Ovary (tissue), 10 donors: ENCODE measurements at places on chromosomes 5 and 9. TPM values are rescaled to one million over a fixed set of nuclear protein-coding genes. Genes with fewer than 3 reads are reported as not detected.

DNA sequence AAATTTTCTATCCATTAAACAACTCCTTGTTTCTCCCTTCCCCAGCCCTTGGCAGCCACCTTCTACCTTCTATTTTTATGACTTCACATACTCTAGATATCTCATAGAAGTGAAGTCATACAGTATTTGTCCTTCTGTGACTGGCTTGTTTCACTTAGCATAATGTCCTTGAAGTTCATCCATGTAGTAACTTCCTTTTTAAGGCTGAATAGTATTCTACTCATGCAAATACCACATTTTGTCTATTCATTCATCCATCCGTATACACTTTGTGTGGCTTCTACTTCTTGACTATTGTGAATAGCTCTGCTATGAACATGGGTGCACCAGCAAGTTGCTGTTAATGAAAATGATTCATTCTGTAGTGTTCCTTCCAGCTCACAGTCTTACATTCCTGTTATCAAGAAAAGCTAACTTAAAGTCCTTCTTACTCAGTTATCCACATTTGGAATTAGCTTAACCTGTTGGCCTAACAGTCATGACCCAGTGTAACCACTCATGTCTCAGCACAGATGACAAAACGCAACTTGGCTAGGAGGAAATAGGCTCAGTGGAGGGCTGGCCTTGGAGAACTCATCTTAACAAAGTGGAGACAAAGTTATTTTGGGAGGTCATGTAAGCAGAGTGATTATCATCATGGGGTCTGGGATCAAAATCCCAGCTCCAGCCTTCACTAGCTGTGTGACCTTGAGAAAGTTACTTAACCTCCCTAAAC, 129.7 kb upstream of the MAP3K1 start:
- DNase-seq = no peak

GRCh38 chr5:165188556-165189175, 1683.2 kb downstream of the MAT2B start:
- DNase-seq = no peak

- no peak for DNase-seq
These were observed 200.8 kb downstream of the PLK2 start for GRCh38 chr5:58258984-58259684.

DNA sequence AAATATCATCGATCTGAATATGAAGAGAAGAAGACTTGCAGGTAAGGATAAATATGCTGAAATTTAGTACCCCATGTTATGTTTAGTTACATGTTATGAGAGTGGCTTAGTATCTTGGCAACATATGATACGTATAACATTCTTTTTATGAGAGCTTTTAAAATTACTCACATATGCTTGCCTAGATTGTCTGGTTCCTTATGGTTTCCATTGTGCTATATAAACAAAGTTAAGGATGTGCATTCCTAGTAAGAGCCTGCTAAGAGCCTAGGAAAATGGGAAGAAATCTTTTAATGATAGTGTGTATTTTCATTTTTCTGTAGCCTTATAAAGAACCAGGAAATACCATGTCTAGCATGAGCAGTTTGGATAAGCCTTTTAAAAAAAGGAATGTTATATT, 112.0 kb upstream of the KCNN2 start:
- no peak for DNase-seq

- no peak for DNase-seq
These were observed 8.0 kb upstream of the HABP4 start for GRCh38 chr9:96441798-96442445.

GRCh38 chr5:78605611-78606010, 43.0 kb downstream of the LHFPL2 start:
- DNase-seq = no peak

GRCh38 chr5:104635227-104635626, 1072.6 kb upstream of the NUDT12 start:
- no peak for DNase-seq

DNA sequence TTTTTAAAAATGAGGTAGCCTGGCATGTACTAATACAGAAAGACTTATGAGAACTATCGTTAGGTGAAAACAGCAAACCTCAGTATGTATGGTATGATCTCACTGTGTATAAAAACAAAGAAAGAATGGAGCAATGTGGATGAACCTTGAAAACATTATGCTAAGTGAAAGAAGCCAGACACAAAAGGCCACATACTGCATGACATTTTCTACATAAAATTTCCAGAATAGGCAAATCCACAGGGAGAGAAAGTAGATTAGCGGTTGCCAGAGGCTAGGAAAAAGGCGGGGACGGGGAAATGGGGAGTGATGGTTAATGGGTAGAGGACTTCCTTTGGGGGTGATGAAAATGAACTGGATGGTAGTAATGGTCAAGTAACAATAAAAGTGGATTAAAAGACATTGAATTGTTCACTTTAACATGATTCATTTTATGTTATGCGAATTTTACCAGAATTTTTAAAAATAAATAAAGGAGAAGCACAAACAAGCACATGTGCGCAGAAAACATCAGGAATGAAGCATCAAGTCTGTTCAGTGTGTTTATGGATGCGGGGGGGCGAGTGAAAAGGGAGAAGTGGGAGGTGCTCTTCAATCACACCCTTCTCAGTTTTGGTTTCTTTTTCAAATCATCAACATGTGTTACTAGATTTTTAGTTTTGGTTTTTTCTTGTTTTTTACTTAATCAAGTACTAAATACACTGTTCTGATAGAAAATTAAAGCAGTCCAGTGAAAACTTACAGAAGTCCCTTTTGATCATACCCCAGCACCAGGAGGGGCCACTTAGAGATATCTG, 16.3 kb downstream of the ROR2 start:
- no peak for DNase-seq

DNA sequence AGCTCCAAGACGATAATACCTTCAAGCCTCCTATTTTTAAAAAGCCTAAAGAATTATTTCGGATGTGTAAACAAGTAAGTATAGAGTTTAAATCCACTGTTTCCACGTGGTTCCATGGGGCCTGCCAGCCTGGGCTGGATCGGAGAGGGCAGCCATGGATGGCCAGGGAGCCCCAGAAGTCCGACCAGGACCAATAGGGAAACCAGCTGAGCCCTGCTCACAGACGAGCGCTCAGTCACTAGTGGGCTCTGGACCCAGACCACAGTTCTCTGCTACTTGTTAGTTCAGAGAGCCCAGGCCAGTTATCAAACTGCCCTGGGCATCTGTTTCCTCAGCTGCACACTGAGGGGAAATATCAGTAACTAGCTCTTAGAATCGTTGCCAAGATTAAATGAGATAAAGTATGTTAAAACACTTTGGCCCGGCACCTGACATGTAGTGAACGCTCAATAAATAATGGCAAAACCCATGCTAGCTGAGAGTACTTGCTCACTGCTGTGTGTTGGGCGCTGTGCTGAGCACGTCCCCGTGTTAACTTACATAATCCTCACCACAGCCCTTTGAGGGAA, 124.8 kb downstream of the RGS3 start:
- DNase-seq = no peak

The SHOC1 gene
- not detected for total RNA-seq

The PCDHA7 gene
- total RNA-seq = 0.65 TPM

The SLC23A1 gene
- total RNA-seq = 14.5 TPM

The BTNL8 gene
- not detected for total RNA-seq
